ENCODE measurements at places on chromosomes 2 and 18.

- DNase-seq: no peak
These were observed 14.9 kb upstream of the KLF11 start for GRCh38 chr2:10028407-10028987.

GRCh38 chr2:74199275-74199701 is 873 bp downstream of the MTHFD2 start:
- DNase-seq: no peak

DNA sequence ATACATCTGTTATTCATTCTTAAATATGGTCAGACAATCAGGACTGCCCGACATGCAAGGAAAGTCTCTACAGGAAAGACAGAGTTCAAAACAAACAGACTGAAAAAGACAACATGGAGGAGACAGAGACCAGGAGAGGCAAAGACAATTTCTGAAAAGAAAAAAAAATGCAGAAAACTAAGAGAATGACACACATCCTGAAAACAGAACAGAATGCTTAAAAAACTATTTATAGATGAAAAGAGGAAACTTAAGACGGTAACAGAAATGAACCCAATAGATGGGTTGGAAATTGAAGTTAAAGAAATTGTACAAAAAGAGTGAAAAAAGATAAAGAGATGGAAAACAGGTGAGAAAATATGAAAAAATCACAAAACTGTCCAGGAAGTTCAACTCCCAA is 95.7 kb downstream of the BCL2 start:
- no peak for DNase-seq

DNA sequence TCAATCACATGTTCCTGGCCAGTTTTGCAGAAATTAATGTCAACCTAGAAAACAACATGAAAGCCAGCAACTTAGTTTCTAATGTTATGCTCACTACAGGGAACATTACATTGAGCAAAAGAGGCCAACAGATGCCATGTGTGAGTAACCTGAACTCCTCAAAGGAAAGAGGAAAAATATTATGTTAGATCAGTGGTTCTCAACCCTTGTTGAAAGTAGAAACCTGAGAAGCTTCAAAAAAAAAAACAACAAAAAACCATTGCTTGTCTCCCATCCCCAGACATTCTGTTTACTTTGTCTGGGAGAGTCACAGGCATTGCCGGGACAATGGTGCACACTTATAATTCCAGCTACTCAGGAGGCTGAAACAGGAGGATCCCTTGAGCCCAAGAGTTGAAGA is 57.7 kb downstream of the METTL4 start:
- peak; percentile 16 for DNase-seq

GRCh38 chr2:234426616-234427015 is 70.3 kb downstream of the ARL4C start:
- DNase-seq: no peak
